Caco-2 (cell line): ENCODE measurements at places on chromosomes 5 and 9. TPM values are rescaled to one million over a fixed set of nuclear protein-coding genes. Genes with fewer than 3 reads are reported as not detected.

Gene BTNL9
- 8.4 and 10.0 TPM in 2 replicates for total RNA-seq

Gene OSTF1
- 6.5 and 7.0 TPM in 2 replicates for total RNA-seq

Gene UGT3A2
- not detected in 2 replicates for total RNA-seq

Gene PPP3R2
- not detected in 2 replicates for total RNA-seq

Gene MTX3
- 7.4 and 8.4 TPM in 2 replicates for total RNA-seq

Gene CDH9
- total RNA-seq, result not detected in 2 replicates

Gene PDGFRB
- 5.9 and 7.2 TPM in 2 replicates for total RNA-seq

Gene RLN1
- 0.44 TPM in 1 of 2 replicates, not detected in the other for total RNA-seq

Gene SLC9A3
- 3.4 and 3.7 TPM in 2 replicates for total RNA-seq

Gene TMC1
- total RNA-seq, result not detected in 2 replicates

Gene NMUR2
- 0.57 and 1.00 TPM in 2 replicates for total RNA-seq

Gene ORM2
- 45.5 and 46.0 TPM in 2 replicates for total RNA-seq

DNA sequence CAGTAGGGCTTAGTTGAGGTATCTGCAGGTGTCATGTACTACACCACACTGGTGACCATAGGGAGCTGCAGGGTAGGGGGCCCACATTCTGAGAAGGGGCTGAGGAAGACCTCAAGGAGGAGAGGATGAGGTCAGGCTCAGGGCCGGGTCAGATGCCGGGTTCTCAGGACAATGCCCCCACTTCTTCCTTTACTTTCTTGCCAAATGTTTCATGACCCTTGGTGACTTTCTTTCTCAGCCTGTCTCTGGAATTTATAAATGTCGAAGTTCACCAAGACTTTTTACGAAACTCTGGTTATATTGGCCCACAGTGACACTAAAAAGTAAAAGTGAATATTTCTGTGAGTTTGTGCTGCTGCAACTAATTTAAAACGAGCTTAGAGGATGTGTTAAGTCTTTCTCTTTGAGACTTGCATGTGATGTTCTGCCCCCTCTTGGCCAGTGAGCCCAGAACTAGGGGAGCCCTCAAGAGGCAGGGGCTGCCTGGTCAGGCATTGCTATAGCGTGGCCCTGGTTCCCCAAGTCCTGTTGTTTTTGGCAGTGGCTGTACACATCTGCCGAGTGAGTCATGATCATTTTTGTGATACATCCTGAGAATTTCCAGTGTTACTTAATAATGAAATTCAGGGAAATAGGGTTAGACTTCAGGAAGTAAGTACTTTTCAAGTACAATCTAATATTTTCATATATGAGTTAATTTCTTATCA lies 11.2 kb downstream of the ACO1 start:
- DNase-seq, result peak; percentile 9

GRCh38 chr5:98519571-98519970 lies 253.9 kb upstream of the RGMB start:
- DNase-seq, result no peak

DNA sequence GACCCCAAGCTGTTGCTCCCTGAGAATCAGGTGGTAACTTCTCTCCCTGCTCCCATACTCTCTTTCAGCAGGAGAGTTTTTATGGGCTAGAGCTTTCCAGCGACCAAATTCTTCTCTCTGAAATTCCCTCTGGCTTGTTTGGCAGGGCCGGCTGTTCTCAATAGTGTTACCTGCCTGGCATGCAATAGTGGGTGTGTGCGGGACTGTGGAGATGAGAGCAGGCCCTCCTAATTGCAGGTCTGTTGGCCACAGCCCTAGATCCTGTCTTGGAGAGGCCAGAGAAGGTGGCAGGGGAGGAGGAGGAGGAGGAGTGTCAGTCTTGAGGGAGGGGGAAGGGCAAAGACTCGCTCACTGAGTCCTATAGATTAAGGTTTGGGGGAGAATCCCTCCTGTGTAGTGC lies 29.5 kb downstream of the AQP7 start:
- no peak for DNase-seq

DNA sequence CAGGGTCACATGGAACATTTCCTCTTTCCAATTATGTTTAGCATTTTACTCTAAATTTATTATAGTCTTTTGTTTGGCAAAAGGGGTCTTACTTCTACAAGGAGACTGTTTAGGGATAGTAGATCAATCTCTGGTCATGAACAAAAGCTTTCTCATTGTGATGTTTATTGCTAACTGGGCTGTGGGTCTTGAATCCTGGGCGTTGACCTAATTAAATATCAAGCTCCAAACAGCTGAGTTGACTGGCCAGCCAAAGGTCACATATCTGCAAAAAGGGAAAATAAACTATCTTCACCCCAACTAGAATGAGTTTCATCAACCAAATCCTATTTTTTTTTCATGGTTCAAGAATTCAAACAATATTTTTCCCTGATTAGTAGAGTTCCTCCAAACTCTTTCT lies 245.4 kb upstream of the TUT7 start:
- no peak for DNase-seq

GRCh38 chr9:5025416-5025815 lies 40.3 kb downstream of the JAK2 start:
- no peak for DNase-seq

- no peak for DNase-seq
Measured at GRCh38 chr5:1212271-1212670, 10.9 kb downstream of the SLC6A19 start.

DNA sequence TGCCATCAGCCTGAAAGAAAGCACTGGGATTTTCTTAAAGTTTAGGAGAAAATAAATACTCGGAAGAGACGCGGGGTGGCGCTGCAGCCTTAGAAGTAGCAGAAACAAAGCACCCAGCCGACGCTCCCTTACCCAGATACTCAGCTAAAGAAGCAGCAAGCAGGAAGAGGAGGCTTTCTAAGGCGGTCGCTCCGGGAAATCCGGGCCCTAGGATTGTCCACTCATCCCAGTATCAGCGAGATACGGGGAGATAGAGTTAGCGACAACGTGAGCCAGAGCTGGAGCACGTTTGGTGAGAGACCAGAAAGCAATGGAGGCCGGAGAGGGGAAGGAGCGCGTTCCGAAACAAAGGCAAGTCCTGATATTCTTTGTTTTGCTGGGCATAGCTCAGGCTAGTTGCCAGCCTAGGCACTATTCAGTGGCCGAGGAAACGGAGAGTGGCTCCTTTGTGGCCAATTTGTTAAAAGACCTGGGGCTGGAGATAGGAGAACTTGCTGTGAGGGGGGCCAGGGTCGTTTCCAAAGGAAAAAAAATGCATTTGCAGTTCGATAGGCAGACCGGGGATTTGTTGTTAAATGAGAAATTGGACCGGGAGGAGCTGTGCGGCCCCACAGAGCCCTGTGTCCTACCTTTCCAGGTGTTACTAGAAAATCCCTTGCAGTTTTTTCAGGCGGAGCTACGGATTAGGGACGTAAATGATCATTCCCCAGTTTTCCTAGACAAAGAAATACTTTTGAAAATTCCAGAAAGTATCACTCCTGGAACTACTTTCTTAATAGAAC lies at the start of gene PCDHB2:
Gene PCDHB2, plus strand, starts transcription at position 135 of the 782 bp plus-strand sequence. Its CDS starts 176 bp downstream, at position 311.
- DNase-seq, result no peak

DNA sequence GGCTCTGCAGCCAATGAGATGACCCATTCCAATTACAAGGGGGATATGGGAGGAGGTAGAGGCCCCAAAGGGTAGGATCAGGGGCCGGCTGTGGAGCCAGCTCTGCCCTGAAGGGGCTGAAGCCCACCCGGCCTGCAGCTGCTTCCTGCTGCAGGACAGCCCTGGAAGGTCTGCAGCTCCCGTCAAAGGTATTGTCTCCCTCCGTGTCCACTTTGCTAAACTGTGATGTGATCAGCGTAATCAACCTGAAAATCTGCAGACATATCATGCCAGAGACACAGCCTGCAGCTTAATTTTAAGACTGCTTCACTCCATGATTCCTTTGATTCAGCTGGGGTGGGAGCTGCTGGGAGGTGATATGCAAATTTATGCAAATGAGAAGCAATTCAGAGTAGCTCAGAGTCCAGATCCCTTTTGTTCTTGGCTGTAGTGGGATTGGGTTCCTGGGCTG lies 90.7 kb downstream of the GADD45G start:
- no peak for DNase-seq

- no peak for DNase-seq
Measured at GRCh38 chr9:34884747-34885189, 73.3 kb upstream of the PHF24 start.

DNA sequence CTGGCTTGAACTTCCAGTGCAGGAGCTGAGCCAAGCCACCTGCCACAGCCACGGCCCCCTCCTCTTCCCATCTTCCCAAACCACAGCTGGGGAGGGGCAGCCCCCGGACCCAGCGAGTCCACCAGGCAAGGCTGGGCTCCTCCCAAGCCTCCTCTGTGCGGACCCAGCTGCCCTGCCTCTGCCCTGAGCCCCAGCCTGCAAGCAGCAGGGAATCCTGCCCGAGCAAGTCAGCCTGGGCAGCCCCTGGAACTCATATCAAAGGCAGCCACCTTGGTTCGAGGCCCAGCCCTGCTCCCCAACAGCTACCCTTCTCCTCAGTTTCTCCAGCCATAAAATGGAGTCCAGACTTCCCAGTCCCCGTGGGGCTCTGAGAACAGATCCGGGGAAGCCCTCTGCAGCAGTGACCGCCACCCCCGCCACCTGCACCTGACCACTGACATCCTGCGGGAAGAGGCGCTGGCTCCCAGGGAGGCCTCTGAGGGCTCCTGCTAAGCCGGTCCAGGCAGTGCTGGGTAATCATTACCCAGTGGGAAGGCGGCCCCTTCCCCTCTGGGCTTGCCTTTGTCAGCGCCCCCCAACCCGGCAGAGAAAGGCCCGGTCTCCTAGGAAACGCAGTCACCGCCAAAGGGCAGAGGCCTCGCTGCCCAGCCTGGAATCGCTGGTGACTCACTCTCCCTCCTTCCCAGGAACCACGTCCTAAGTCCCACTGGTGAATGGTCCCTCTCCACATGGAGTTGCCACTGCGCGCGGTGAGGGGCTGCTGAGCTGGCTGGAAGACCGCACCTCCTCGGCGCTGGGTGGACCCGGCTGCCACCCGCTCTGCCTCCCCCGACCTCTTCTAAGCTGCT lies 1.5 kb downstream of the VAV2 start:
- peak; percentile 96 for DNase-seq

GRCh38 chr5:69129413-69129812 lies 35.6 kb downstream of the SLC30A5 start:
- no peak for DNase-seq

- DNase-seq, result no peak
Measured at GRCh38 chr5:55173687-55174230, 782 bp upstream of the CDC20B start.

GRCh38 chr9:91803151-91803940 lies 146.7 kb downstream of the ROR2 start:
- DNase-seq, result no peak

DNA sequence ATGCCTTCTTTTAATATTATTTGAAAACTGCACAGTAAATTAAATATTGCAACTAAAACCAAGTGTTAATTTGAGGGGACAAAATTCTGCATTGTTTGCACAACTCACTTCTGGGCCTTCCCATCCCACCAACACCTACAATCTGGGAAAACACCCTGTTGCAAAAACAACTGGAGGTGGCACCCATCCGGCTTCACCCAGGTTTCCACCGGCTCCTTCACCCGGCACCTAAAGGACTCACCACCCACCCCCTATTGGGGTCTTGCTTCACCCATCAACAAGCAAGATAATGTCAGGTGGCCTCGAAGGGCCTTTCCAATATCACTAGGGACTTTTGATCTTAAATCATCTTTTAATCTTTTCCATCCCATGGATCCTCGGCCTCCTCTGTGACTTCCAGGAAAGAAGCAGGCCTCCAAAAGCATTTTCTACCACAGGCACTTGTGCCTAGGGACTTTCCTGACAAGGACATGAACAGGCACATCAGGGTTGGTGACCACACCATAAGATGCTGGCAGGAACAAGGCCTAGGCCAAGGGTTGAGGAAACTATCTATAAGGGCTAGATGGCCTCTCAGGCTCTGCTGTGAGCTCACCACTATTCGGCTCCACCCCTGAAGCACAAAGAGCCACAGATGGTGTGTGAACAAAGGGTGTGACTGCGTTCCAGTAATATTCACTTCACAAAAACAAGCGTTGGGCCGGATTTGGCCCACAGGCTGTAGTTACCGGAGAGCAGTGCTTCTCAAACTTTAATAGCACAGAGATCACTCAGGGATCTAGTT lies 205.1 kb downstream of the AUH start:
- no peak for DNase-seq

GRCh38 chr5:14793851-14794250 lies 77.7 kb downstream of the ANKH start:
- DNase-seq, result no peak

DNA sequence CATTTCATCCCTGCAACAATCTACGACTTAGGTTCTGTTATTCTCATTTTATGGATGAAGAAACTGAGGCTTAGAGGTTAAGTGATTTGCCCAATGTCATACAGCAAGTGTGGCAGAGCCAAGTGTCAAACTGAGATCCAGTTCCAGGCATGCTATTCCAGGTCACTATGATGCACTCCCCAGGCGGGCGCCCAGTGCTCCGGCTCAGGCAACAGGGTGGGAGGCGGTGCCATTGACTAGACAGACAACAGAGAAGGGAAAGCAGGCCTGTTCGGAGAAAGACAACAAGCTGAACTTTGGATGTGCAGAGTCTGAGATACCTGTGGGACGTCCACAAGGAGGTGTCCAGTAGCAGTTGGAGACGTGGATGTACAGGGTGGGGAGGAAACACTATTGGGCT lies 10.8 kb upstream of the DDX41 start:
- DNase-seq, result no peak
